ENCODE measurements at places on chromosomes 1 and 21.

- DNase-seq = no peak
These were observed 6.9 kb upstream of the NOS1AP start for GRCh38 chr1:162062542-162063015.

DNA sequence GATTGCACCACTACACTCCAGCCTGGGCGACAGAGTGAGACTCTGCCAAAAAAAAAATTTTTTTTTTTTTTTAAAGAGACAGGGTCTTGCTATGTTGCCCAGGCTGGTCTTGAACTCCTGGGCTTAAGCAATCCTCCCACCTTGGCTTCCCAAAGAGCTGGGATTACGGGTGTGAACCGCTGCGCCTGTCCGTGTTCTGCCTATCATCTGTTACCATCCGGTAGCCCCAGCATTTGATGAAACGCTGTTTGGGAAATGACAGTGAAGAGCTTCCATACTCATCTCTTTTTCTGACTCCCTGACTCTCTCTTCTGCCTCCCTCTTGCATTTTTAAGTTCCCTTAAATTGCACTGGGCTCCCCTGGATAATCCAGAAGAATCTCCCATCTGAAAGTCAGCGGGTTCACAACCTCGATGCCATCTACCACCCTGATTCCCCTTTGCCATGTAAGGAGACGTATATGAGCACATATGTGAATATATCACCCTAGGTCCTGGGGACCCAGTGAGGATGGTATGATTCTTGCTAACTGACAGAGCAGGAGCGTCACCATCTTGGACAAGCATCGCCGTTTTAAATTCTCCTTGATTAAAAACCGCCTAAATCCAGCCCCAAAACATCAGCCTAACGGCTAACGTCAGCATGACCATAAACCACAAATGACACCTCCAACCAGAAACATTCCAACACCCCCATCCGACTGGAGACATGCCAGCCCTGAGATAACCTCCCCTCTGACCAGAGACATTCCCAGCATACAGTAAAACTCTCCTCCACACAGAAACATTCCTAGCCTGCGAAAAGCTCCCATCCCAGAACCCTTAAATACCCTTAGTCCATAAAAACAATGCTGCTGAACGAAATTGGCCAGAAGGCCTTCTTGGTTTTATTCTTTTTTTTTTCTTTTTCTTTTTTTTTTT lies 12.4 kb downstream of the TNFRSF8 start:
- no peak for DNase-seq

DNA sequence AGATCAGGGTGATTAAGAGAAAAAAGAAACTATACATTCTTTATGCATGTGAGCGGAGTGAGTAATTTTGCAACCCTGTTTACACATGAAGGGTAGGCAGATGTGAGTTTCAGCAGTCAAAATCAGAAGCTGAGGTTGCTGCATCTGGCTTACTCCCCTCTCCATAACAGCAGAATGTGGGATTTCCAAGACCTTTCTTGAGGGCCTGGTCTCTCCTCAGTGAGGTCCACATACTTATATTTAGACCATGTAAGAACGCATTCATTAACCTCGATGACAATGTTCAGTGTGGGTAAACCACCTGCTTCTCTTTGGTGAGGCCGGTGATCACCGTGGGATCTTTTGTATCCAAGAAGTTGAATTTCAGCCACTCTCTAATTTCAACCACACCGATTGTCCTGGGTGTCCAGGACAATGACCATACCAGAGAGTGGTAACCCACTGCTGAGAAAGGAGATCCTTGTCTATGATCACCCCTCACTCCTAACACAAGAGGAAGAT lies 18.7 kb upstream of the RAP1A start:
- no peak for DNase-seq

DNA sequence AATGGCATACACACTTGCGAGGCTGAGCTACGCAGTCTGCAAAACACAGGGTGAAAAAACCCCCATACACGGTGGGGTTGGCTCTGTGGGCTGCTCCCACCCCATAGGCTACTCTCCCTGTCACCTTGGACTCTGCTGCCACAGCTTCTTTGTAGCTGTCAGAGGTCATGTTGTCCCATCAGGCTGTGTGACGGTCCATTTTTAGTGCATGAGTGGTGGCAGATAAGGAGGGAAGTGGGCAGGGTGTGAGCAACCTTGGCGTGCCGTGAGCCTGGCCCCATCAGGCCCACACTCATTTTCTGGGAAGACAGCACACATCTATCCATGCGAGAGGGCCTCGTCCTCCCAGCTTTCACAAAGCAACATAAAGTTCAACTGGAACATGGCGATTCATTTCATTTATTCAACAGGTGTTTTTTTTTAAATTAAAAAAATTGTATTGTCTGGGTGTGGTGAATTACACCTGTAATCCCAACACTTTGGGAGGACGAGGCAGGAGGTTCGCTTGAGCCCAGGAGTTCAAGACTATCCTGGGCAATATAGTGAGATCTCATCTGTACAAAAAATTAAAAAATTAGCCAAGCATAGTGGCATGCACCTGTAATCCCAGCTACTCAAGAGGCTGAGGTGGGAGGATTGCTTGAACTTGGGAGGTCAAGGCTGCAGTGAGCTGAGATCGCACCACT lies 9.5 kb downstream of the GPR137B start:
- no peak for DNase-seq

DNA sequence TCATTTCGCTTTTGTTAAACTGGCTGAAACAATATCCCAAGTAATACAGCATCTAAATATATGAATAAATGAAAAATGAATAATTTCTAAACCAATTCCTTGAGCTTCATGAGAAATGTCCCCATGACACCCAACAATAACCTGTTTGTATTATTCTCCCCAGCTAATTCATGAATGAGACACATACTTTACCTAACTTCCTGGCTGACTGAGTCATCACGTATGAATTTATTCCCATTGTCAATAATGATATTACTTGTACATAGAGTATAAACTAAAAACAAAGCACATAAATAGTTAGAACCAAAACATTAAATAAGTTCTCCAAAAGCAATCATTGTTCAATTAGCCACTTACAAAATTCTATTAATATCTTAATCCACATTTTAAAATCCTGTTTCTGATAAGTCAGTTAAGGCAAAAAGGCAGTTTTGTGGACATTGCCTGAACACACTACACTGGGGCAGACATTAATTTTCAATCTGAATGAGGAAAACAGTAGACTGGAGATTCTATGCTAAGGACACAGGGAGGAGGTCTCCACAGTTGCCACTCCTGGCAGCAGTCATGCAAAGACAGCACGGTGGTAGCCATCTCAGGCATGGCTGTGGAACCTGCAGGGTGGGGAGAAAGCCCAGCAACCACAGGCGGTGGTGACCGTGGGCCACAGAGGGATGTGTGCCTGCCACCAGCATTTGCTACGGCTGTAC lies 48.2 kb downstream of the SLC9C2 start:
- no peak for DNase-seq

- no peak for DNase-seq
These were observed 3.6 kb downstream of the BEST4 start for GRCh38 chr1:44784094-44785028.

DNA sequence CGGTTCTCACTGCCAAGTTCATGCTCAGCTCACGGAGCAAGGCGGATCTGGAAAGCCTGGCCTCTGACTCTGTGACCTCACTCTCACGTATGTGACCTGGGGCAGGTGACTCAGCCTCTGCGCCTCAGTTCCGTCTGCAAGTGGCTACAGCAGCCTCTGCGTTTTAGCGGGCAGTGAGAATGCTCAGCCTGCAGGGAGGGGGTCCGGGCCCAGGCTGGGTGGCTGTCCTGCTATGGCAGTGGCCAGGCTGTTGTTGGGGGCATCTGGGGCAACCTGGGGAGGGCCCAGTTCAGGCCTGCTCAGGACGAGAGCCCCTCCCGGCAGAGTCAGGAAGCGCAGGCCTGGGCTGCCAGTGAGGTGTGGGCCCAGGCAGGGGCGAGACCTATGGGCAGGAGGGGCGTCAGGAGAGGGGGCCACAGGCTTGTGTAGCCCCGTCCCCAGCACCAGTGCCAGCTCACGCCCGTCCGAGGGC lies 27.9 kb downstream of the ARHGEF16 start:
- DNase-seq = no peak

DNA sequence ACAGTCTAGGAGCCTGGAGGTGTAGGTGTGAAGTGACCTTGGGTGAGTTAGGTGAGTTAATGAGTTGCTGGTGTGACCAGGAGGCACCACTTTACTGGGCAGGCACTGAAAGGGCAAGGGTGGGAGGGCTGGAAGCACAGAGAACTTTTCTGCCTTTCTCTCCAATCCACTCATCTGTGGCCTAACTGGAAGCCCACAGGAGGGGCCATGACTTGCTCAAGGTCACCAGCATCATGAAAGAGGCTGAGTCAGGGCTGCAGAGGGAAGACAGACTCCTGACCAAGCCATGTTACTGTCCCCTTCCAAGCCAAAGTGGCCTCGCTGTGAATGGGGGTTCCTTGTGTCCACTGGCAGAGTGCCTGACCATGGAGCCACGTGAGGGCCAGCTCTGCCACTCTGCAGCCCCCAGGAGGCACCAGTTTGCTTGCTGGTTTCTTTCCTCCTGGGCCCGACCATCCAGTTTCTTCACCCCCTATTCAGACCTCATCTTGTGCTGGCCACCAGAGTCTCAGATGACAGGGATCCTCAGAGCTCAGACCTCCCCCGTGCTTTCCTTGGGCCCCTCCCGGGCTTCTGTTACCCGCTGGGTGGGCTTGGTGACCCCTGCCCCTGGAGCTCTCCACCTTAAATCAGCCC lies 4.3 kb upstream of the BSND start:
- DNase-seq = no peak

DNA sequence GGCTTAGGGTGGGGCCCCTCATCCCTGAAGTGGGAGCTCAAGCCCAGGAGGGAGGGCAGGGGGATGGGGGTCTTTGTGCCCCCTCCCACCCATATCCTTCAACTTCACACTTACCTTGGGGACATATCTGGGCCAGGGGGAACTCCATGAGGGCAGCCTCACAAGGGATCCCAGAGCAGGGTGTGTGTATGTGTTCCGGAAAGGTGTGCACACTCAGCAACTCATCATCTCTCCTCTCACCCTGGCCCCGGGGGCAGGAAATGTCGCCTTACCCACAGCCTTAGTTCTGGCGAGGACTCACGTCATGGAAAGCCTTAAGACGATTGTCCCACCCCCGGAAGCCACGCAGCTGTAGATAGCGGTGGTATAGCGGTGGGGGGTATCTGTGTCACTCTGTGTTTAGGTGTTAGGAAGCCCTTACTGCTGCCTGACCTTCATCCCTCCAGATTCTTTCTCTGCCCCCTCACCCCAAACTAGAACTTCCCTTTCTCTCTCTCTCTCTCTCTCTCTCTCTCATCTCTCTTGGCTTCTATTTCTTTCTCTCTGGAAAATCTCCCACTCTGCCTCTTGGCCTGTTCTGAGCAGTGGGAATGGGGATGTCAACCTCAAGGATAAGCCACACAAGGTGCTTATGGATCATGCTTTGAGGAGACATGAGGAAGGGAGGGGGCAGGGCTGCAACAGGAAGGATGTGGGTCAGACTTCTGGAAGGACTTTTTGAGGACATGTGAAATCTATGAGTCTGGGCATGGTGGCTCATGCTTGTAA lies at the start of gene SH2D2A:
TSS of gene SH2D2A (minus strand) at position 288 of the 768 bp plus-strand sequence. CDS start at position 148, 140 bp downstream.
- peak; percentile 92 for DNase-seq

- DNase-seq = no peak
These were observed 6.2 kb upstream of the ERO1B start for GRCh38 chr1:236287757-236288619.

DNA sequence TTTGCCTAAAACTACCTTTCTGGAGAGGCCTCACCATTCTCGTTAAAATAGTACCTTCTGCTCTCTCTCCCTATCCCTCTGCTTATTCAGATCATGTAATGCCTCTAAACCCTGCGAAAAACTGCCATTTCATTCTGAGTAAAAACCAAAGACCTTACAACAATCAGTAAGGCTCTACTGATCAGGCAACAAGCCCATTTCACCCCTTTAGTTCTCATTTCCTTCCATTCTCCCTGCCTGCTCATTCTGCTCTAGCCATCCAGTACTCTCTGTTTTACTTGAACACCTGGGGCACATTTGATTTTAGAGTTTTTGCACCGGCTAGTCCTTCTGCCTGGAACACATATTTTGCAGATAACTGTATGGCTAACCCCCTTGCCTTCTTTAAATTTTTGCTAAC lies 187.8 kb downstream of the COQ8A start:
- DNase-seq = no peak

GRCh38 chr1:101945884-101946283 lies 50.8 kb downstream of the OLFM3 start:
- no peak for DNase-seq

DNA sequence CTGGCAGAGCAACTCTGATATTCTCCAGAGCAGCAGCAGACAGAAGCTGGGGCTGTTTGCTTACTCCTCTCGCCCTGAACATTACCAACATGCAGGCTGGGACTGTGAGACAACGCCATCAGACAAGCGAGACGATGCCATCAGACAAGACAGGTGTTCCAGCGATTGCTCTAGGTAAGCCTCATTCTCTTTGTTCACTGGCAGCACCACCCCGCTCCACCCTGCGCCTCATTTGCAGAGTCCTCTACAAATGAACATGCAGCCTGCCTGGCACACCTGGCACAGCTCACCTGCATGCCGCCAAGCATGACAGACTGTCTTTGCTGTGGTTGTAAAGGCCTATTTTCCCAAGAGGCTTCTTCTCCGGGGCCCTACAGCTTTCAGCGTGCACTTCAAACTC lies 346.2 kb downstream of the SMYD3 start:
- no peak for DNase-seq

DNA sequence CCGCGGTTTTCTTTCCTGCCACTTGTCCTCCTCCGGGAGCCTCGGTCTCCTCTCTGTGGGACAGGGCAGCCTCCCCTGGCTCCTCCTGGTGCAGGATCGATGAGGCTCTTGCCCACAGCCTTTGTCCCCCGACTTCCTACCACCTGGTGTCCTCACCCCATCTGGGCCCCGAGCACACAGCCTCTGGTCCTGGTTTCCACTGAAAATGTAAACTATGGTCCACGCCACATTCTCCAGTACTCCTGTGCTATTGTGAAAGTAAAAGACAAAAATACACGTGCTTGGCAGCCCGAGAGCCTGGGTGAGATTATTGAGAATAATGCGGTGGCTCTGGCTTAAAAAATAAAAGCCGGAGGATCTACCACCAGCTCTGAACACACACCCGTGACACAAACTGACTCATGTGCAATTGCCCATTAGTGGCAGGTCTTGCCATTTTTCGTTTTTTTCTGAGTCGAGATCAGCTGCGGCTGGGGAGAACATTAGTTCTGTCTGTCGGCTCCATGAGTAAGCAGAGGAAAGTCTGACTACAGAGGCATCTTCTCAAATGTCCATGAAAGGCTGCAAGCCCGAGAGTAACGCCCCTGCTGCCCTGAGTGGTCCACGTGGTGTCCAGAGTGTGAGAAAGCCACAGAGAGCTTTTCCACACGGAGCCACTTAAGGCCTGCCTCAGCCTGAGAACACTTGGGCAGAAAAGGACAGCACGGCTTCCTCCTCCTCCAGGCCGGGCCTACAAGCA lies 5.7 kb upstream of the COL6A2 start:
- DNase-seq = no peak

GRCh38 chr21:25298512-25299491 lies 308.5 kb downstream of the MRPL39 start:
- no peak for DNase-seq

GRCh38 chr21:38486706-38487105 lies 11.6 kb downstream of the ERG start:
- DNase-seq = no peak

- no peak for DNase-seq
These were observed 308.3 kb upstream of the AJAP1 start for GRCh38 chr1:4346131-4346530.

GRCh38 chr1:2412773-2413494 lies 570 bp upstream of the PEX10 start:
- no peak for DNase-seq

GRCh38 chr21:46181436-46181835 lies 2.8 kb downstream of the SPATC1L start:
- DNase-seq = no peak
